ENCODE measurements at places on chromosomes 3 and 15. TPM values are rescaled to one million over a fixed set of nuclear protein-coding genes. Genes with fewer than 3 reads are reported as not detected.

DNA sequence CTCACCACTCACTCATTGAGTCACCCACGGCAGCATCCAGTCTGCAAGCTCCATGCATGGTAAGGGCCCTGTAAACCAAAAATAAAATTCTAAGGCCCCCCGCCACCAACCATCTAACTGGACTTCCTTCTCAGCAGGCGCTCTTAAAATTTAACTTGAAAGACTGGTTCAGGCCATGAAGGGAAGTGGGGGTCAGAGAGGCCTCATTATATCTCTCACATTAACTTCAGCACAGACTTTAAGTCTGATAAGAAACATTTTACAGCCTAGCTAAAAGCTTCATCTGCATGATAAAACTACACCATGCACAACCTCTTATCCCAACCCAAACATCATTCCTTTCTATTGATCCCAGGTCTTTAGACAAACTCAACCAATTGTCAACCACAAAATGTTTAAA is 38.5 kb downstream of the FBLN2 start:
- H3K27ac ChIP-seq = no peak overlapping the region
- H3K27me3 ChIP-seq = no peaks in the 10 kb centered on the region
- no peaks in the 10 kb centered on the region for H3K36me3 ChIP-seq
- DNase-seq = no peak

- no peak overlapping the region for H3K4me3 ChIP-seq
- H3K36me3 ChIP-seq = no peaks in the 10 kb centered on the region
- H3K27me3 ChIP-seq = no peaks in the 10 kb centered on the region
Measured at GRCh38 chr3:34013818-34014570, 215.6 kb downstream of the PDCD6IP start.

DNA sequence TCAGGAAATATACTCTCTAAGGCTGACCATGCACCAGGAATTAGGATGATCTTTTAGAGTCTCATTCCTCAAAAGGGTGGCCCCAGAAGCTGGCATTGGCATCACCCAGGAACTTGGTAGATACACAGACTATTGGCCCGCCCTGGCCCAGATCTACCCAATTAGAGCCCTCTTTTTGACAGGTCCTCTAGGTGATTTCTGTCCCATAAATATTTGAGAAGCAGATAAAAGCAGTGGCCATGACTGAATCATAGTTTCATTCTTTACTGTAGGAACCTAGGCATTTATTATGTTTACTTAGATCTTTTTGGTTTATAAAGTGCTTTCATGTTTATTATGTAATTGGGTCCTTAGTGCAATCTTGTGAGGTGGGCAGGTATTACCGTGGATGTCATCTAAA is 7.6 kb downstream of the TLNRD1 start:
- no peaks in the 10 kb centered on the region for H3K4me1 ChIP-seq
- H3K4me3 ChIP-seq = no peak overlapping the region
- no peak for DNase-seq
- H3K36me3 ChIP-seq = no peaks in the 10 kb centered on the region

- no peak overlapping the region for H3K4me3 ChIP-seq
- DNase-seq = no peak
- peaks cover 3% of the 10 kb centered on the region for H3K4me1 ChIP-seq
Measured at GRCh38 chr15:51754267-51754666, 2.9 kb downstream of the TMOD2 start.

DNA sequence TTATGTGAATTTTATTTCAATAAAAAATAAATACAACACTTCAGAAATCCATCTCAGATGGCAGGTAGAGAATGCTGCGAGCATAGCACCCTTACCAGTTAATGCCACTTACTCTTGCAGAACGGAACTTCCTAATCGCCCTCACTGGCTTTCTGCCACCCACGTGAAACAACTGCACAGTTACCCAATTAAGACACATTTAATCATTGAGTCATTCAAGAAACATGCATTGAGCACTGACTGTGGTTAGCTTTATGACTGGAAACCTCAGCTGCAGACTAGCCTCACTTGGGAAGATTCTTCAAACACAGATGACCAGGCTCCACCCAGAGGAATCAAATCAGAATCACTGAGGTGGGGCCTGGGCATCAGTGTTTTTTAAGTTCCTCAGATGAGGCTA is 5.6 kb upstream of the MFGE8 start:
- H3K27me3 ChIP-seq = no peaks in the 10 kb centered on the region
- peak; percentile 31 for DNase-seq
- H3K4me1 ChIP-seq = no peaks in the 10 kb centered on the region
- H3K36me3 ChIP-seq = no peaks in the 10 kb centered on the region

DNA sequence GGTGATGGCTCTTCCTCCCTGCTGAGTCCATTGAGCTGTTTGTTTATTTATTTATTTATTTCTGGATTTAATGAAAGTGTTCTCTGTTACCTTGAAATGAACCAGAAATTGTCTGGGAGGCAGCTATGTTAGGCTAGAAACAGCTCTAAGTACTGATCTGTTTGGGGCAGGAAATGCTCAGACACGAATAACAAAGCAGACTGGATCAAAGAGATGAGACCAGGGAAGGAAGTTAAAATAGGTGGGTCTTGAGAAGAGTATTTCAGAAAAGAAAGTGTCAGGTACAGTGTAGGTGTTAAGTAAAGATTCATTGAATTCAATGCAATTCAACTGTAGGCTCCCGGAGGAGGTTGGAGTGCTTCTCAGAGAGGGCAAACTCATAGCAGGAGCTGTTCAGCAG is 173.3 kb downstream of the IL20RB start:
- H3K4me1 ChIP-seq = 0 out of 2 replicates have a peak, but pooled peaks cover 3% of the 10 kb centered on the region
- no peak overlapping the region for H3K4me3 ChIP-seq
- DNase-seq = no peak
- H3K36me3 ChIP-seq = no peaks in the 10 kb centered on the region
- H3K27me3 ChIP-seq = no peaks in the 10 kb centered on the region

DNA sequence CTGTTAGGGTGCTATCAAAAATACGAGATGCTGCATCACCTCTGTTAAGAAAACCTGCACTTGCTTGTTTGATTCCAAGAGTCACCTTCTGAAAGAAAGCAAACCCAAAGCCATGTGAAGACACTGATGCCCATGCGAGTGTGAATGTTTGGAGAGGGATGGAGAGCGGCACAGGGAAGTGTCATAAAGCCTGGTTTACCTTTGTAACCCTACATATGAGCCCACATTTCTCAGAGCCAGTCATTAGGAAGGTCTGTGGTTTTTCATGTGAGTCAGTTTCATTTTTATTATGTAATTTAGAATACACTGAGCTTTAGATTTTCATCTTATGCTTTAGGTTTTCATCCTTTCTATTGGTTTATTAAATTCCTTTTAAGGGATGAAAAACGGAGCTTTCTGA is 896.8 kb downstream of the ROBO1 start:
- H3K36me3 ChIP-seq = no peaks in the 10 kb centered on the region
- no peak overlapping the region for H3K27ac ChIP-seq
- H3K27me3 ChIP-seq = peaks cover 1% of the 10 kb centered on the region
- DNase-seq = no peak

DNA sequence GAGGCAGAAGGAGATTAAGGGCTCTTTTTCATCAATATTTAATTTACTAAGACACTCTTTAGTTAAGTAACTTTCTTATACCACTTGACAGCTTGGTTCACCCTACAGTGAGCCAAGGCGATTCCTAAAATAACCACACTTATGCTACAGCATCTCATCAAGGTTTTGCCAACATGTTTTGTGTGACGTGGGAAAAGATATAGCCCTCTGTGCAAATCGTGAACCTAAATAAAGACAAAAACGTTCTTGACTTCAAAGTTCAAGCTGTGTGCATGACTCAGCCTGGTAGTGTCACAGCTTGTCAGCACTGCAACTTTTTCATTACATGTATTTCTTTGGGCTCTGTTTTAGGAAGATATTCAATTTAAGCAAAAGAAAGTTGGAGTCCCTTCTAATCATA is 297.0 kb upstream of the EPHA3 start:
- no peaks in the 10 kb centered on the region for H3K27me3 ChIP-seq
- no peak for DNase-seq
- no peak overlapping the region for H3K4me3 ChIP-seq
- H3K36me3 ChIP-seq = no peaks in the 10 kb centered on the region

The FURIN gene
- total RNA-seq = 32.1 TPM

The BCHE gene
- total RNA-seq = 1.9 TPM

The ALDH1A2 gene
- total RNA-seq = 0.31 TPM

The GLT8D1 gene
- 33.8 TPM for total RNA-seq

The C3orf20 gene
- not detected for total RNA-seq

The FBN1 gene
- 3.3 TPM for total RNA-seq
